ENCODE measurements at places on chromosomes 2 and 18.

DNA sequence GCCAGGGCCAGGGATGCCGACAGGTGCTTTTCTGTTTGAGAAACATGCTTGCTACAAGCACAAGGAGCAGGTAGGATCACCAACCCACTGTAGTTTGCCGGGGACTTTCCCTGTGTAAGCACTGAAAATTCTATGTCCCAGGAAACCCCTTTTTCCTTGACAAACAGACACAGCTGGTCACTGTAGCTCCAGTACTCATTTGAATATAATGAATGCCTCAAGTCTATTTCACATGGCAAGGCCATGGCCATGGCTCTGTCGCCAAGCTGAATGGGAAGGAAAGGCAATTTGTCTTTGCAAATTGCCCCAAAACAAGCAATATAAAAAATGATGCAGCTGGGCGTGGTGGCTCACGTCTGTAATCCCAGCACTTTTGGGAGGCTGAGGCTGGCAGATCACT lies 49.6 kb upstream of the IGFBP2 start:
- DNase-seq, result no peak

DNA sequence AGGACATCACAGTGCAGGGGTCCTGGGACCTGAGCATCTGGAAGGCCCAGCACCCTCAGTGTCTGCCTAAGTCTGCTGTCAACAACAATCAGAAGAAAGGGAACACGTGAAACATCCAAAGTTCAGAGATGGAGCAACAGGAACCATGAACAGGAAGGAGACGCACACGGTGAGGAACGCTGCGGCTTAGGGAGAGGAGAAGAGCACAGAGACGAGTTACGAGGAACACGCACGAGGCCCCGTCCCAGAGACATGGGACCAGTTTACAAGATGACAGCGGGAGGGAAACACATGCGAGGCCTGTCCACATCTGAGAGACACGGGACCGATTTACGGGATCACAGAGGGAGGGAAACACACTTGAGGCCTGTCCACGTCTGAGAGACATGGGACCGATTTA lies 2.9 kb upstream of the KCNG2 start:
- no peak for DNase-seq

- DNase-seq, result no peak
These were observed 319.2 kb downstream of the GULP1 start for GRCh38 chr2:188610827-188611226.

GRCh38 chr2:111999809-112000208 lies 55.3 kb upstream of the TMEM87B start:
- no peak for DNase-seq

GRCh38 chr2:29307519-29307918 lies 192.3 kb downstream of the CLIP4 start:
- DNase-seq, result no peak

GRCh38 chr2:192151853-192152252 lies 42.9 kb downstream of the TMEFF2 start:
- no peak for DNase-seq

- no peak for DNase-seq
These were observed 104.9 kb downstream of the NCK2 start for GRCh38 chr2:105849431-105850179.

GRCh38 chr2:206203331-206203730 lies 43.6 kb downstream of the EEF1B2 start:
- DNase-seq, result no peak

- DNase-seq, result no peak
These were observed 41.8 kb downstream of the CERKL start for GRCh38 chr2:181614874-181615638.

DNA sequence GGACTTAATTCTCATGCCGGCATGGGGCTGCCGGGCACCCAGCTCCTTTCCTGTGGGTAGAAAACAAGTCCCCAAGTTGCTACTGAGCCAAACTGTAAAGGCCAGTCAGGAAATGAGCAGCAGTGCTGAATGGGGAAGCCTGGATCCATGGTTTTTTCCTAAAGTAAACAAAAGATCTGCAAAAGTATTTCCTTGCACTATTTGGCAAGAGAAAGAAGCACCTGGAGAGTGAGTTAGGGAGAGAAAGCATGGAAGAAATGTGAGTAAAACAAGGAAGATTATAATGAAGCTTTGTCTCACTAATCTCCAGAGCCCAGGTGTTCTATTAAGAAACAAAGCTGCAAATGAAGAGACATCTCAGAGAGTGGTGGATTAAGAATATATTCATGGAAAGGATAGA lies 117.6 kb downstream of the METTL8 start:
- no peak for DNase-seq

DNA sequence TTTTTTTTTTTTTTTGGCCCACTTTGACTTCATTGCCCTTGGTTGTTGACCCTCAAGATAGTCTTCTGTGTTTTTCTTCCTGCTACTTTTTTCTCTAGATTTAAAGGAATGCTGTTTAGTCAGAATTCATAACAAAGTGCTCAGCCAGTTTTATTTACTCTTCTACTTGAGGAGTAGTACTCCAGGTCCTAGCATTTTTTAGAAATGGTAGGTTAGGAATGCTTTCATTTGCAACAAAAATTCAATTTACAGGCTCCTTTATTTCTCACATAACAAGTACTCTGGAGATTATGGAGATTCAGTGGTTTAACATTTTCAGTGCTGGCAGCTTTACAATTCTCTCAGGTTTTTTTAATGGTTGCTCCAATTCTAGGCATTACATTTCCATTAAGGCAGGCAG lies 58.2 kb downstream of the KIAA1328 start:
- DNase-seq, result no peak

- no peak for DNase-seq
These were observed 1.5 kb downstream of the RND3 start for GRCh38 chr2:150485871-150486538.

DNA sequence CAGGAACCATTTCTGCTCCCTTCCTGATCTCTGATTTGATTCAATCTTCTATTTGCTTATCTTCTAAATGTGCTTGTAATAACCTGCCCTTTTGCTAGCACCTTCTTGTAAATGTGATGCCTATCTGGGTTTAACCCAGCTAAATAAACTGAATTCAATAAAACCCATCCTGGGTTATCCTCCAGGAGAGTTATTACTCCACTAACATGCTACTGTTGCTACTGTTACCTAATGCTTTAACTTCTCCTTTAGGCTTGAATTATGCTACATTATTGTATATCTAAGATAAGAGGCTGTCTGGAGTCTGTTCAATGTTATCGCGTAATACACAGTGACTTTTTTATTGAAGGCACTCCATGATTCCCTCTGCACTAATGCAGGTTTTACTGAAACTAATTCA lies 206.5 kb upstream of the CTAGE1 start:
- no peak for DNase-seq

DNA sequence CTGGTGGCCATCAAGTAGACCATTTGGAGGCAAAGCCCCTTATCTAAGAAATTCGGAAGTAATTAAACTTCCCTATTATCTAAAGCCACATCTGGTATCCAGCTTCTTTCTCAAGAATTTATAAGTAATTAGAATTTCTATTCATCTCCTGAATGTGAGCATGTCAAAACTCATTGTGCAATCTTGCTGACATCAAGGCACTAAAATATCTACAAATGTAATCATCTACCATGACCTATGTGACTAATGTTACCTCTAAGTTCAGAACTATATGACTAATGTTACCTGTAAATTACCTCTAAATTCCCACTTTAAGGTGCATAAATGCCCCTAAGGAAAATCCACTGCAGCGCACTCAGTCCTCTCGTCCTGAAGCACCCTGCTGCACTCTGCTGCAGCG lies 773.0 kb downstream of the CPS1 start:
- DNase-seq, result no peak

Measured in CD4-positive, alpha-beta T cell treated with Interleukin-17A for 4 hours (primary cell).